ENCODE measurements at places on chromosomes 1 and 21.

DNA sequence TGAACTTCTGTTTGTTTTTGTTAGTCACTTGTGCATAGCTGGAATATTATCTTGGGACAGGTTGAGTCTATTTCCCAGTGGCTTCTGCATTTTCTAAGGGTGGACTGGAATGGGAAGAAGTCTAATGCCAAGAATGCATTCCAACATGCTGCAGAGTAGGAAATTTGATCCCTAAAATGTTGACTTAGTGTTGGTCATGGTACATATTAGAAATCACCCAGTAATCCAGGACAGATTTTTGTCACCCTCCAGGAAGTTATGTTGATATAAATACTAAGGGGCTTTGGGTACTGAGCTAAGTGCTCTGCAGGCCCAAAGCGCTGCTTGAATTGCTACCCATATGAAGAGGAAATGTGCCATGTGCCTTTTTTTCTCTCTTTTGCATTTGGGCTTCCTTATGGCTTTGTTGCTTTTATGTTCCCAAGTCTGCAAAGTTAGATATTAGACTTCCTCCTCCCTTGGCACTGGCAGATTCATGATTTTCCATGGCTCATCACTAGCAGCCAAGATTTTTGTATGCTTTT is 10.0 kb downstream of the ARID1A start:
- no peak for DNase-seq

DNA sequence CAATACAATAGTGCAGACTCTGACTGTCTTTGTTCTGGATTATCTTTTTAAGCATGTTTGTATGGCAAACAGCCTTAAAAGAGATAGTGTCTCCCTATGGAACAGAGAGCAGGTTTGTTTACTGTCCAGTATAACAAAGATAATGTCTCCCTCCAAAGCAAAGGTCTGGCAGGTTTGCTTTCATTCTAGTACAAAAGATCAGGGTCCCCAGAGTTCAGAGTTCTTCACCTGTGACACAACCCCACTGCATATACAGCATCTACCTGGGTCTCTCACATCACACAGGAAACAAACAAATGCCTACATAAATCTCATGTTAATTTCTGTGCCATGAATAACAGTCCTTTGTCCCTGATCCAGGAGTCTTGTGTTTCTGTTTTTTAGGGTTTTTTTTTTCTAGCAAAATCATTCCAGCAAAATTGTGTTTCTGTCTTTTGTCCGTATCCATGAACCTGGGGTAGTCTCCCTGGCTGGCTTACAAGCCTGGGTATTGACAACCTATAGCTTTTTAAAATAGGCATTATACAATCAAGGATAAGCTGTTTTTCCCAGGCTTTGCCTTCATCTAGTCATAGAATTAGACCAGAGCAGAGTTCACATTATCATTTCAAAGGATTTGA is 89.4 kb upstream of the PTBP2 start:
- DNase-seq = no peak

DNA sequence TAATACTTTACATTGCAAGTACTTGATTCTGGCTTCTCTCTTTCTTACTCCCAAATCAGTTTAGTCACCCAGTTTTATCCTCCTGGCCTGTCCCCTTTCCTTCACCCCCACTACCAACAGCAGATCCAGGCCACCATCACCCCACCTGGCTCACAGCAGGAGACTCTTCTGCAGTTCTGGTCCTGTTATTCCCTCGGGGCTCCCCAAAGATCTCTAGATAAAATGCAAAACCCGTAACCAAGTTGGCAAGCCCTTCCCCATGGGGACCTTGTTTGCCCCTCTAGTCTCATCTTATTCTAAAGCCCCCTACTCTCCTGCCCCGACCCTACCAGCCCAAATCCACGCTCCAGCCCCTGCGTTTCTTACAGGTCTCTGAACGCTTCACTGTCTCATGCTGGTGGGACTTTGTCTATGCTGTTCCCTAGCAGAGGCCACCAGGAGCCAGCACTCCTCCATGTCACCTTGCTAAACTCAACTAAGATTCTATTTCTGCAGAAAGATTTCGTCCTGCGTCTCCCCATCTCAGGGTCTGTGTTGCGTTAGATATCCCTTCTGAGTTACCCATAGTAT is 4.0 kb downstream of the ABCG1 start:
- no peak for DNase-seq

GRCh38 chr1:42177541-42177981 is 13.0 kb upstream of the GUCA2A start:
- DNase-seq = no peak

GRCh38 chr1:179599623-179600249 is 8.1 kb downstream of the TDRD5 start:
- no peak for DNase-seq

GRCh38 chr1:154940213-154940560 is 3.7 kb upstream of the PMVK start:
- DNase-seq = no peak

DNA sequence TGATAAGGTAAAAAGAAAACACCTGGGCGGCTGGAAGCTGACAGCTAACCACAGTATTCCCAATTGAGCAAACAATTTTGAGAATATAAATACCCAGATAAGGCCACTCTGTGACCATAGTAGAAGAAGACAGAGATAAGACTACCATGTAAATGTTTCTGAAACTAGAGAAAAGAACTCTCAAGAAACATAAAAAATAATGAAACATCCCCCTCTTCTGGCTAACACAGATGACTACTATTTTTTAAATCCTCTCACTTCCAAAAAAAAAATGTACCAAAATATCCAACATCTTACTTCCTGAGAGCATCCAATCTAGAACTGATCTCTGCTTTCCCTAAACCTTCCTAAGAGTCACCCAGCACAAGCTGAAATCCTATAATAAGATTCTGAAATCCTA is 125.9 kb downstream of the HFM1 start:
- no peak for DNase-seq

DNA sequence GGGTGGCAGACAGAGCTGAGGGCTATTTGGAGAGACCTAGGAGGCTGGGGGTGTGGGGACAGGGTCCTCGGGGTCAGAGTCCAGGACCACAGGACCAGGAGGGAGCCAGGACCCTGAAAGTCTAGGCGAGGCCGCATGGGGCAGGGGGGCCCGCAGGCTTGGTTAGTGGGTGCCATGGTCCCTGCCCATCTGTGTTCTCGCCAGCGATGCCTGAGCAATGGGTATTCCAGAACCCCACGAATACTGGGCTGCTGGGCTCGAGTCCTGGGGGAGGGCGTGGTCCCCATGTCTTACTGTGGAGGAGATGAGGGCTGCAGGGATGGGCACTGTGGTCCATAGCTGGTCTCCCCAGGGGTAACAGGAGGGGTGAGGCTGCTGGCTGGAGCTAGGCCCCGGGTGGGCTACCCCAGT is 2.0 kb downstream of the KRTAP10-6 start:
- no peak for DNase-seq

- DNase-seq = no peak
Observed at GRCh38 chr1:87497380-87498203, 168.9 kb downstream of the LMO4 start.

DNA sequence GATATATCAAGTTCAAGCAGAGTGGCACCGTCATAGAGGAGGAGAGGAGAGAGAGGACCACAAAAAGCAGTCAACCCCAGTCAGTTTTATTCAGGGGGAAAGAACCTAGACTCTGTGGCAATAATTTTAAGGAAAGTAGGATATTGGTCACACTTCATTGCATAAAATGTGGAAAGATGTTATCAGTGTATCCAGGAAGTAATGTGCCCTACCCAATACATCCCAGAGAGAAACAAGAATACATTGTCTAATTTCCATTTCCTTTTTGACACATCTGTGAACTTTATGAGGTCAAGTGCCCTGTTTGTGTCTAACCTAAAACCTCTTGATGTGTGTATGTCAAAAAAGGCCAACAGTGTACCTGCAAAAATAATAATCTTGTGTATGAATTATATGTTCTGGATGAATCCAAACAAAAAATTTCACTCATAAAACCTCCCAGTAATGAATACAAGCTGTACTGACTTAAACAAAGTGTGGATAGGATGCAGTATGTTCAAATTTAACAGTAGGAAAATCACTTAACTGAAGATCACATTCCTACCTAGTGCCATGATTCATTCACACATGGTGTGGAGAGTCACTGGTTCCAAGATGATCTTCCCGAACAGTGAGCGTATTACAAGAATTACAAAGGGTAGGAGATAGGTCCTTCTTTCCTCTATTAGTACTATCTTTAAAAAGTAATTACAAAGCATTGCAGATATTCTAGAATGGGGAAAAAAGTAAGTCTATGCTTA is 712.1 kb upstream of the CXADR start:
- DNase-seq = no peak

DNA sequence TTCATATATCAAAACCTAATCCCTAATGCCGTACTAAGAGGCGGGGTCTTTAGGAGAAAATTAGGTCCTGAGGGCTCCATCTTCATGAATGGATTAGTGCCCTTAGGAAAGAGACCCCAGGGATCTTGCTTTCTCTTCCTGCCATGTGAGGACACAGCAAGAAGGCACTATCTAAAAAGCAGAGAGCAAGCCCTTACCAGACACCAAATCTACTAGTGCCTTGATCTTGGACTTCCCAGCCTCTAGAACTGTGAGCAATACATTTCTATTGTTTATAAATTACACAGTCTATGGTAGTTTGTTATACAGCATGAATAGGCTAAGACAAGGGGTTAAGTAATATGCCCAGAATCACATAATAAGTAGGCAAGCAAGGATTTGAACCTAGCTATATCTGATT is 42.9 kb downstream of the STYXL2 start:
- no peak for DNase-seq

DNA sequence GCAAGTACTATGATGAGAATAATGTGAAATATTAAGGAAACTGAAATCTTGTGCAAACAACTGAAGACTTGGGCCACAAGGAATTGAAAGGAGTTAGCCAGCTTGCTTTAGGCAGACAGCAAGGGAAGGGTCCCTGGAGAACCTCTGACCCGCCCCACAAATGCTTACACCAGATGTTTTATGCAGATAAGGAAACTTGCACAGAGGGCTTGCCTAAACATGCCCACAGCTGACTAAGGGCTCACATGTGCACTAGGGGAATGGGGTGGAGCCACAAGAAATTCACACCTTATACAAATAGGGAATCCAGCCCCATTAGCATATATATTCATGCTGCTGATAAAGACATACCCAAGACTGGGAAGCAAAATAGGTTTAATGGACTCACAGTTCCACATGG is 86.1 kb upstream of the CYYR1 start:
- no peak for DNase-seq

GRCh38 chr1:15737324-15738319 is 1.6 kb downstream of the SLC25A34 start:
- no peak for DNase-seq

DNA sequence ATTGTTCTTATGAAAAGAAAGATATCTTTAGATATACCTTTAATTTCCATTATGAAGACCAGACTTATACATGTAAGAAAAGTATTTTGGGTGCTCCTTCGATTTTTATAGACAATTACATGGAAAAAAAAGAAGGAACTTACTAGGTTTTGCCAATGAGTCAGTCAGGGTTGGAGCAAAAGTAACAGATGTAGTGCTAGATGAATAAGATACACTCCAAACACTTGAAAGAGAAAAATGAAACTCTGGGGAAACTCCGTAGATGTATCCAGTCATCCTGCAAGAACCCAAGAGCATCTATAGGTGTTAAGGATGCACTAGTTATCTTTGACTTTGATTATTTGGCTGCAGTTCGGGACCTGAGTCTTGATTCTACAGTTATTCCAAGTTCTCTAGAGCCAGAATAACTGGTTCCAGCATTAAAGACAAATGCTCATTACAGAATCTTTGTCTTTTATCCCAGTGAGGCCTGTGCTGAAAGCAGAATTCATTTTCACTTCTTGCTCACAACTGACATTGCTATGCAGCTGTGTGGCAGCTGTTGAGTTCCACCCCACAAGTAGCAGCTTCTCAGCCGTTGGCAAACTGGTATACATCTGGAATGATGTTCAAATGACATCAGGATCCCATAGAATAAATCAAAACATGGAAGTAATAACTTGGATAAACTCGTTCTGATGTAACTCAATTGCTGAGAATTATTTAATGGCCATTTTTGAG is 326.1 kb downstream of the ASTN1 start:
- DNase-seq = no peak

- DNase-seq = no peak
Observed at GRCh38 chr1:2980073-2980791, 41.0 kb upstream of the ACTRT2 start.

DNA sequence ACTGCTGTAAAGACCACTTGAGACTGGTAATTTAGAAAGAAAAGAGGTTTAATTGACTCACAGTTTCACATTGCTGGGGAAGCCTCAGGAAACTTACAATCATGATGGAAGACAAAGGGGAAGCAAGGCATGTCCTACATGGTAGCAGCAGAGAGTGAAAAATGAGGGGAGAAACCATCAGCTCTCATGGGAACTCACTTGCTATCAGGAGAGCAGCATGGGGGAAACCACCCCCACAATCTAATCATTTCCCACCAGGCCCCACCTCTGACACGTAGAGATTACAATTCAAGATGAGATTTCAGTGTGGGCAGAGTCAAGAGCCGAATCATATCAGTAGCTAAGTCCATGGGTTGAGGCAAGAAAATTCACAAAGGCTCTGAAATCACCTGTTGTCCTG is 23.8 kb upstream of the LYPD8 start:
- DNase-seq = no peak

DNA sequence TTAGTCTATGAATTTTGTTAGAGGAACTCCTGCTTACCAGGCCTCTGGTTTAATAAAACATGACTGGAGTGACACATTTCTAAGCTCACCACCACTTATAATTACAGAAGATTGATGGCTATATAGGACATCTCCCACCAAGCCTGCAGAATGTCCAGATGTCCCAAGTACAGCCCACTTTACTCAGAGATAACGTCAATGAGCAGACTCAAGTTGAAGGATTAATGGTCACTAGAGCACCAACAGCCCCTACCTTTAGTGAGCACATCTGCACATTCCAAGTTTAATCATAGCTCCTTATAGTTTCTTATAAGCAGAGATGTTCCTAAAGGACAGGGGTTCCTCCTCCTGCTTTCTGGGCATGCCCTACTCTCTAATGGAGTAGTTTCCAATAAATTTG is 37.4 kb upstream of the IL20 start:
- DNase-seq = no peak

DNA sequence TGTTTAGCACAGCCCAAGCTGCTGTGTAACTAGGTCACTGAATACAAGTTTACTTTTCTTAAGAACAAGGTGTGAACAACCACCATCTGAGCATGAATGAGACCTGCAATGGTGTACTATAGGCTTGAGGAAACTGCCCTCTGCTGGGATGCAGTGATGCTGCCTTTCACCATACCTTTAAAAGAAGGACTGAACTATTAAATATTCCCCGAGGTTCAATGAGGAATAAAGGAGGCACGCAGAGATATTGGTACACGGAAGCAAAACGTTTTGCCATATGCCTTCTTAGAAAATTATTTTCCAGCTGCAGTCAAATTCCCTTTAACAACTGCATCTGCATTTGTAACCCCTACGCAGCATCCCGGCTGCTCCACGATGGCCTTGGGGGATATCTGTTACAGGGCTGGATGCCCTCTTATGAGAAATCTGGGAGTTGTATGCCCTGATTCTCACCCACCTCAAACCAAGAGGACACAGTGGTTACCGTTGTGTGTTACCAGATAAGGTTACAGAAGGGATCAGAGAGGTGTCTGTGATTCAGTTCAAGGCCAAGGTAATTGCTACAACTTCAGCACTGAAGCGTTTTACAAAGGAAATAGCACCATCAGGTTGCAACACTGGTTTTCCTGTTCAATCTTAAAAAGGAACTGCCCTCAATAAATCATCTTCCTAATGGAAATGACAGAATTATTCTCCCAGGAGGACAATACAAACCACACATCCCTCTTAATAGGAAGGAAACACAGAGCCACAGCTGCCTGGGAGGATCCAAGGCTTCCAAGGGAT is 470.5 kb downstream of the LTN1 start:
- DNase-seq = peak; percentile 68

- DNase-seq = no peak
Observed at GRCh38 chr1:47837056-47837830, 159.9 kb downstream of the TRABD2B start.

Measured in NCI-H1417 treated with DMSO at 0.1 percent for 48 hours (cell line).